ENCODE measurements at places on chromosomes 3 and 15. TPM values are rescaled to one million over a fixed set of nuclear protein-coding genes. Genes with fewer than 3 reads are reported as not detected.

Gene KLHL6
- not detected for total RNA-seq

Gene MAGI1
- 8.4 TPM for total RNA-seq

Gene MYH15
- 4.1 TPM for total RNA-seq

Gene ECE2
- total RNA-seq = not detected

All from placental epithelial cell (primary cell).